Colonic mucosa (tissue), 4 donors: ENCODE measurements at places on chromosomes 1 and 21.

DNA sequence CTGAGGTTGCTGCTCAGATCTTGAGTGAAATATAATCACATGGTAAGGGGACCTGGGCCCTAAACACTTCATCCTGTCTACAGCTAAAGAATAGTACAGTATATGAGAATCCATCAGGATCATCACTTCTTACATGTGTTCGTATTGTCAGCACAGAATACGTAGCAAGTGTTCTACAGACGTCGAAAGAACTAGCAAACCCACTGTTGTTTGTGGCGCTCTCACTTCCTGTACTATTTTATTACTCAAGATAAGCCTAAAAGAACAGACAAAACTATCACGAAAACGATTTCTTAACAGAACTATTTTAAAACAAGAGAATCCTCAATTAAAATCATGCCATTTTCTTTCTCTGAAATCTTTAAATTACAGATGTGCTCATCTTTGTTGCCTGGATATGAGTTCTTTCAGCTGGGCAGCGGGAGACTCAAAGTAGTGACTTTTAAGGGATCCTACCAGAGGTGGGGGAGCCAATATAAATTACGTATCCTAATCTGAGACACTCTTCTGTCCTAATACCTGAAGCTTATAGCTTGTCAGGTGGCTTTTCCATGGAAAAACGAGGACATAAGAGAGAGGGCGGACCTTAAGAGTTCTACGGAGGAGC is 724 bp downstream of the ST7L start:
- no peak for DNase-seq

GRCh38 chr1:3529099-3529729 is 74.7 kb downstream of the ARHGEF16 start:
- no peak for DNase-seq

DNA sequence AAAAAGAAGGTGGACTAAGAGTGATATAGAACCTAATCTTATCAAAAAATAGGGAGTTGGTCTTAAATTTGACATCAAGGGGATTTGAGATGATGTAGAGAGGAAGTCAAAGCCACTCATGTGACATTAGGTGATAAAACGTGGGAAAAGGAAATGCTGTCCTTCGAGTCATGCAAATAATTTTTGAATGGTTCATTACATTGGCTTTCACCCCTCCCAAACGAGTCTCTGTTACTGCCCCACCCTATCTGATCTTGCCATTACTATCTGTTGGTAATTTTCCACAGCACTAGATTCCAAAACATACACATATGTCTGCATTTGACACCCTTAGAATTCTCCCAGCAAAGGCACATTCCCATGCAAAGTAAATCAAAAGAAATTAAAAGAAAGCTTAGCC is 531.1 kb upstream of the ADAMTS5 start:
- no peak for DNase-seq

GRCh38 chr1:212141404-212141803 is 105.9 kb downstream of the DTL start:
- DNase-seq: no peak

- DNase-seq: no peak
Observed at GRCh38 chr1:84363019-84363418, 35.3 kb upstream of the DNASE2B start.

- DNase-seq: peak; percentile 83
Observed at GRCh38 chr21:42258150-42258884, 39.4 kb downstream of the ABCG1 start.

- DNase-seq: no peak
Observed at GRCh38 chr1:66273656-66274055, 260.3 kb upstream of the SGIP1 start.

DNA sequence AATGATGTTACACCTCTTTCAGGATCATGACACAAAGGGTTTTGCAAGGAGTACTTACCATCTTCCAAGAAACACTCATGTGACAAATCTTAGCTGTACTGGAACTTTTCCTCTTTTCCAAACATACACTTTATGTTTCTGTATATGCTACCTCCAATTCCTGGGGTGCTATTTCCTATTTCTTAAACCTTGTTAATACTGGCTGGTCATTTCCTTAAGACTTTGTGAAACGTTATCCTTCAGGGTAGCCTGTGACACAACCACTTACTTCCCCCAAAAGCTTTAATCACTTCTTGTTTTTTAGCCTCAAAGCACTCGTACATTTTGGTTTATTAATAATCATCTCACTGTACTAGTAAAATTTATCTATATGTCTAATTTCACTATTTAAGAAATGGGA is 39.4 kb downstream of the OR10Z1 start:
- no peak for DNase-seq

- DNase-seq: no peak
Observed at GRCh38 chr1:90726986-90727480, 9.9 kb upstream of the BARHL2 start.

DNA sequence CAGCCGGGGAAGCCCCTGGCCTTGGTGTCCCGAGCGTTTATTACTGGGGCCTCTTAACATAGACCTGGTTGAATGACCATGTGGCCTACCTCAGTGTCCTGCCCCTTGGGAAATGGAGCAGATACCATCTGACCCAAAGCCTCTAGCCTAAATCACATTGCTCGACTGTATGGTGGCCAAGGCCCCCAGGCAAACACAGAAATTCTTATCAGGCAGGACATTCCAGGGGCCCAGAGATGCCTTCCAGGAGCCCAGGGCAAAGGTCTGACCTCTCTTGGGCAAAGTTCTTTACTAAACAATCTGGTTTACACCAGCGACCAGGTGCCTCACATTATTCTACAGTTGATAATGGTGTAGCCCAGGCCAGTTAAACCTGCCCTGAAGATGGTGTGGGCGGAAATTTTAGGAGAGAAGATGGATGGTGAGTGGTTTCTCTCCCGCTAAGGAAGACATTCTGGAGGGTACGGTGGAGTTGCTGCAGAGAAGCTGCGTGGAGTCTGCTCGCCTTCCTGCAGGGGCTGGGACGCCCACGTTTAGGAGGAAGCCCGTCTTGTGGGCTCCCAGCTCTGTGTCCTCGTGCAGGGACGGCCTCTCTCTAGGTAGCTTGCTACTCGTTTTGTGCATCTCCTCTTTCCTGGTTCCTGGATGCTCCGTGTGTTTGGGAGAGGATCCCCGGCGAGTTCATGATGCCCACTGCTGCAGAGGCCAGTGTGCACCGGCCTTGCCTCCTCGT is 21.2 kb downstream of the AJAP1 start:
- DNase-seq: no peak

GRCh38 chr21:33655588-33656221 is 13.4 kb downstream of the ITSN1 start:
- DNase-seq: peak; percentile 25

- DNase-seq: peak; percentile 70
Observed at GRCh38 chr1:25727635-25728286, 72.2 kb upstream of the SELENON start.

DNA sequence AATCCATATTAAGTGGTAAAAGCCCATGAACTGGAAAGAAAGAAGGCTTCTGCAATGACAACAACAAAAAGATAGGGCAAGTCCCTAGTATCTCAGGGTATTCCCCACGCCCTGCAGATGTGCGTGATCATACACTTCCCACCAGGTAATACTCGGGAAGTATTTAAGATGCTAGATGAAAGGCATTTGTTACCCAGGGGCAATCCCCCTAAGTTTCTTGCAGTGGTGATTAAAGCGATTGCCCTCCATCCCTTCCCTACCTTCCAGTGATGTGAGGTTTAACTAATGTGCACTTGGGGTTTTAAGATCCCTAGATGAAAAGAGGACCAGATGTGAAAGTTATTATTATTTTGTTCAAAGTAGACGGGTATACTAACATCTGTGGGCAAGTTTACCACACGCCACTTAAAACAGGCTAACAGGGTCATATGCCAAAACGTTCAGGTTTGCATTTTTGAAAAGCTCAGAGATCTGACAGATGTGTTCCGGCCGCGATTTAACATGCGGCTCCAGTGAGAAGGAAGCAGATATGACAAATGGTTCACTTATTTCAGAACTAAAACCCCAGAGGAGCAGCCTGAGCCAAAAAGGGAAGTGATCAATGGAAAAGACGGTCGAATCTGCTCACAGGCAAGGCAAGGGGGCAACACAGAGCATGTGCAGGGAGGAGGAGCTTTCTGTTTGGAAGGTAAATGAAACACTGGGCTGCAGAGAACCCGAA is 17.4 kb downstream of the TIAM1 start:
- no peak for DNase-seq

DNA sequence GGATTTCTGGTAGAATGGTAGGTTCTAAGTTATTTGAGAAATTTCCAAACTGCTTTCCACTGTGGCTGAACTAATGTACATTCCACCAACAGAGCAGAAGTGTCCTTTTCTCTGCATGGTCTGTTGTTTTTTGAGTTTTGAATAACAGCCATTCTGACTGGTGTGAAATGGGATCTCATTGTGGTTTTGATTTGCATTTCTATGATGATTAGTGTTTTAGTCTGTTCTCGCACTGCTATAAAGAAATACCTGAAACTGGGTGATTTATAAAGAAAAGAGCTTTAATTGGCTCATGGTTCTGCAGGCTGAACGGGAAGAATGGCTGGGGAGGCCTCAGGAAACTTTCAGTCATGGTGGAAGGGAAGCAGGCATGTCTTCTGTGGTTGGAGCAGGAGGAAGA is 80.3 kb downstream of the SDCCAG8 start:
- no peak for DNase-seq

DNA sequence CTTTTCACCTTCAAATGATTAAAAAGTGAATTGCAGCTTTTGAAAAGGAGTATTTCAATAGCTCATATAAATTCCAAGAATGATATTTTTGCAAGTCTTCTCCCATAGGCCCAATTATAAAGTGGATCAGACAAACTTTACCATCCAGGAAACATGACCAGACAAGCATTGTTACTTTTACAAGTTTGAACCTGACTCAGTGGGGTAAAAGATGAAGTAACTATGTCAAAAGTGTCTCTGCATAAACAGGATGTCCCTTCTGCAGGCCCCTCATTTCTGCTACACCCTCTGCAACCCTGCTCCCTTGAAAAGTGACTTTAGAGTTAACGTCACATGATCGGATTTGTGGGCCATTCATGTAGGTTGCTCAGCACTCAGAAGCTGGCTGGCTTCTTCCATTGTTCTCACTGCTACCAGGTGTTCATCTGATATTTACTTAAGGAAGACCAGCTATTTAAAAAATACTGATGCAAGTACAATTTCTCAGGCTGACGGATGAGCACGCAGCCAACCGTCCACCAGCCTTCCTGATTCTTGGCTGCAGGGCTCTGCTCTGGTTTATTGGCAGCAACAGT is 32.3 kb downstream of the URB1 start:
- DNase-seq: no peak

DNA sequence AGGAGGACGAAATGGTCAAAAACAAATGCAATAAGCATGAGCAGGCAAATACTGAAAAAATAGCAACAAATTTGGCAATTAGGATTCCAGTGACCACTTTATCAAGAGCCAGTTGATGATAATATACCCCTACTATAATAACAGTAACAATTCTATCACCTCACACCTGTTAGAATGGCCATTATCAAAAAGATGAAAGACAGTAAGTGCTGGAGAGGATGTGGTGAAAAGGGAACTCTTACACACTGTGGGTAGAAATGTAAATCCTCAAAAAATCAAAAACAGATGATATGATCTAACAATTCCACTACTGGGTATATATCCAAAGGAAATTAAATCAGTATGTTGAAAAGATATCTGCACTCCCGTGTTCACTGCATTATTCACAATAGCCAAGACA is 114.3 kb upstream of the GFI1 start:
- DNase-seq: no peak

GRCh38 chr1:73611681-73612080 is 586.3 kb downstream of the LRRIQ3 start:
- no peak for DNase-seq

GRCh38 chr1:15940110-15941043 is 35.5 kb downstream of the ZBTB17 start:
- no peak for DNase-seq

DNA sequence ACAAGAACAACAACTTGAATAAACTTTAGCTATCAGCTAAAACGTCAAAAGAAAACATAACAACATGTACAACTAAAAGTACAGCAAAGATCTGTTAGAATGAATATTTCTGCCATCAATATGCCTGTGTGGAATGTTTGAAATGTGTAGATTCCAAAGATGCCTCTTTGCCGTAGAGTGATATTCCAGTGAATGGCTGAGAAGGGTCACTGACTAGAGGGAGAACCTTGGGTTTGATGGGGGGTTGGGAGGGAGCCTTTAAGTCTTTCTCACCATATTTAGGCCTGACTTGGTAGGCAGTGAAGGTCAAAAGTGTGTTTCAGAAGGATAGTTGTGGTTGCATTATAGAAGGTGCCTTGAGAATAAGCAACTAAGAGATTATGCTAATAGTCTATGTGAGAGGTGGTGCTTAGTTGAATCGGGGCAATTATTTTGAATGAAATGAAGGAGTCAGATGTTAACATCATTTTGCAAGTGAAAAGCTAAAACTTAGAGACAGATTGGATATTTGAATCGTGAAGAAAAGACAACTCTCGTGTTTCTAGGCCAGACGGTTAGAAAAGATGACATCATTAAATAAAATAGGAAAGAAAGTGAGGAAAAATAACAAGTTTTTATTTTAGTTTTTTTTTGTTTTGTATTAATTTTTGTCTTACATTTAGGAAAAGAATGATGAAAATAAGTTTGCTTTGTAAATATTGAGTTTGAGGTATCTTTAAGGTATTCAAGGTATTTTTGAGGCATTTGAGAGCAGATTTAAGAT is 53.8 kb downstream of the PLA2G4A start:
- no peak for DNase-seq

GRCh38 chr1:25573591-25573930 is 30.2 kb downstream of the LDLRAP1 start:
- DNase-seq: peak; percentile 56

DNA sequence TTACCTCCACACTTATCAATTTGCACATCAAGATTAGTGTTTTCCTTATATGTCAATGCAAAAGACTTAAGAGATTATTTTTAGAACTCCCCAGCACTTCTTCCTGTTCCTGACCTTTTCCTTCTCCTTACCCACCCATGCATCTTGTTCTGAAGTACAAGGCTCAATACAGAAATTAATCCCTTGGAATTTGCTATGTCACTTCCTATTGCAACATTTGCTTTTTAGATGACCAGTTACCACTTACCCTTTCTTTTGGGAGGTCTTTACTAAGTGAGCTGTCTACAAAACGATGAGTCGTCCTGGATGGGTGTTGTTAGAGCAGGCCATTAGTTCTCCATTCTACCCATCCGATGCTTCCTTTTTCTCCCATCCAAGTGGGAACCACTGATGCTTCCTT is 221.2 kb downstream of the FMN2 start:
- DNase-seq: no peak

DNA sequence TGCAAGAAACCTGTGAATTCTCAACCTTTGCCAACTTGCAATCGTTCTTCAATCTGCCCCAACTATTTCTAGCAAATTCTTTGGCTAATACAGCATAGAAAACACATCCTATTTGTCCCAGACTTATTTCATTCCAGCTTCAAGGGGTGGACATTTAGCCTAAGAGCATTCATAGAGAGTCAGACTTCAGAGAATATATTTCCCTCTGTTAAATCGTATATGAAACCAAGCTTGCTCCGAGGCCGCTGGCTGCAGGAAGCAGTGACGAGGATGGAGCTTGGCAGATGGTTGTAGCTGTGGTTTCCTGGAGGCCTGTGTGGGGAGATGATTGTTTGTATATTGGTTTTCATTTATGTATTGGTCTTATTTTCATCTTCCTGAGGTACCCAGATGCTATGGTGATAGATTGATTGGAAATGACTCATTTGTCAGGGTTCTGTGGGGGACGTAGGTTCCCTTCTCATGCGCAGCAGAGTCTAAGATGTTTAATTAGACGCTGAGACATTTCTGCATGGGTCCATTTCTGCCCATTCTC is 26.1 kb downstream of the MAN1C1 start:
- DNase-seq: no peak

GRCh38 chr1:8742022-8742924 is 75.2 kb downstream of the RERE start:
- DNase-seq: no peak
